ENCODE measurements at places on chromosomes 16 and 17.

DNA sequence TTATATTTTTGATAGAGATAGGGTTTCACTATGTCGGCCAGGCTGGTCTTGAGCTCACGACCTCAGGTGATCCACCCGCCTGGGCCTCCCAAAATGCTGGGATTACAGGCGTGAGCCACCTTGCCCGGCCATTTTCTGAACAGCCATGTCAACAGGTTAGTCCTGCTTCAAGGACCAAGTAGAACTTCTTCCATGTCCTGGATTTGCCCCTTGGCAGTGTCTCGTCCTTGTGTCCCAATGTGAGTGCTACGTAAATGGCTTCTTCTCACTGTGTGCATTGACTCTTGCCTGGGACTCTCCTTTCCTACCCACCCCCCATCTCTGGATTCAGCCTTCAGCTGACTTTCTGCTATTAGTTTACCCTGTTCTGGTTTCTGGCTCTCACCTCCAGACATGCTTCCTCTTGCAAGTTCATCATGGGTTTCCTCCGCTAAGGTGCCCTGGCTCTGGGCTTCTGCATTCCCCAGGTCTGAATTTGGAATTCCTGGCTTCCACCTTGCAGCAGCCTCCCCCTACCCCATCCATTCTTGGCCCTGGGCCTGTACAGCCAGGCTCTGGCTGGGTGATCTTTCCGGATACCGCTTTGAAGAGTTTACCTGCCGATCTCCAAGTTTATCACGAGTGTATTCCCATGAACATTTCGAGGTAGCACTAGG is 14.0 kb upstream of the IRF8 start:
- H3K4me3 ChIP-seq = no peak overlapping the region
- peaks cover 33% of the 10 kb centered on the region for H3K4me1 ChIP-seq
- no peak overlapping the region for H3K27ac ChIP-seq
- no peak for DNase-seq
- no peaks in the 10 kb centered on the region for H3K27me3 ChIP-seq

- no peak overlapping the region for H3K27ac ChIP-seq
- no peaks in the 10 kb centered on the region for H3K36me3 ChIP-seq
- H3K27me3 ChIP-seq = no peaks in the 10 kb centered on the region
- no peak overlapping the region for H3K4me3 ChIP-seq
These were observed 41.5 kb upstream of the MYOCD start for GRCh38 chr17:12624211-12624610.

GRCh38 chr17:29178750-29179231 is 1.4 kb downstream of the MYO18A start:
- no peak overlapping the region for H3K4me3 ChIP-seq
- H3K36me3 ChIP-seq = no peaks in the 10 kb centered on the region
- no peak for DNase-seq
- peaks cover 26% of the 10 kb centered on the region for H3K4me1 ChIP-seq

DNA sequence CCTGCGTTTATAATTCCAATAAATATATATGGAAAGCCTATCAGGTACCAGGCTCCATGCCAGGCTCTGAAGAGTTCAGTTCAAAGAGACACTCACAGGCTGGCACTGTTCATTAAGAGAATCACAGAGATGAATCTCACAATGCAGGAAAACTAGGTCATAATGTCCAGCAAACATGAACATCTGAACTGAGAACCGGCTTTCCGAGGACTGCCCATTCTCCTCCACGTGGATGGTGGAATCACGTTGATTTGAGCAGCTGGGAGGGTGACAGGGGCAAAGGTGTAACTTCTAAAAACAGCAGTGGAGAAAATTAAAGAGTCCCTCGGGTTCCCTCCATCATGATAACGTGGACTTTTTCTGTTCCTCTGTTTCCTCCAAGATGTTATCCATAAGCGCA is 10.2 kb downstream of the GP2 start:
- H3K27me3 ChIP-seq = no peaks in the 10 kb centered on the region
- no peak overlapping the region for H3K27ac ChIP-seq
- DNase-seq = no peak

GRCh38 chr17:63645775-63646487 is 23.7 kb downstream of the MAP3K3 start:
- peak overlapping the region; percentile 4 for H3K27ac ChIP-seq
- H3K27me3 ChIP-seq = no peaks in the 10 kb centered on the region
- no peak overlapping the region for H3K4me3 ChIP-seq
- peaks cover 20% of the 10 kb centered on the region for H3K4me1 ChIP-seq
- H3K36me3 ChIP-seq = peaks cover 24% of the 10 kb centered on the region

- peak overlapping the region; percentile 68 for H3K27ac ChIP-seq
- H3K4me3 ChIP-seq = peak overlapping the region; percentile 59
- DNase-seq = no peak
These were observed 678 bp downstream of the EXOC7 start for GRCh38 chr17:76102944-76103273.

- H3K27me3 ChIP-seq = no peaks in the 10 kb centered on the region
- no peak overlapping the region for H3K4me3 ChIP-seq
- no peak for DNase-seq
- no peak overlapping the region for H3K27ac ChIP-seq
- H3K36me3 ChIP-seq = peaks cover 74% of the 10 kb centered on the region
These were observed 22.8 kb upstream of the PHKG2 start for GRCh38 chr16:30725418-30725792.

DNA sequence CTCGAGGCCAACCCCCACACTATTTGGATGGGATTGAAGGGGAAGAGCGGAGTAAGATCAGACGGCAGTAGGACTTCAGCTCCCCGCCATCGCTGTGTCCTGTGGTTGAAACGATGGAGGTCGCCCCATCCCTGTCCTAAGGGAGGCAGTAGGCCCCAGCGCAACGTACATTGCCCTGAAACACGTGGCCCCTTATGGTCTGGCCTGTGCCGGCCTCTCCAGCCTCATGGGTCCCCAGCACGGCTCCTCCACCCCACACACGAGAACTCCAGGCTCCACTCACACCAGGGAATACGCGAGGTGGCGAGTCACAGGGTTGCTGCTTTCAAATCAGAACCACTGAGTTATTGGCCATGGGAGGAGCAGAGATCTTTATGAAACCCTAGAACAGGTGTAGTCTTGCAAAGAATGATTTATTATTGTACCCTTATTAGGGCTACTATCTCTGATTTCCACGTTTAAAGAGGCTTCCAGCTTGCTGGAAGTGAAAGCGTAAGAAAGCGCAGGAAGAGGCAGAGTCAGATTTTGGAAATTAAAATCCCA is 669 bp upstream of the DCTPP1 start:
- peaks cover 21% of the 10 kb centered on the region for H3K4me1 ChIP-seq
- H3K27ac ChIP-seq = peak overlapping the region; percentile 70
- no peak for DNase-seq

DNA sequence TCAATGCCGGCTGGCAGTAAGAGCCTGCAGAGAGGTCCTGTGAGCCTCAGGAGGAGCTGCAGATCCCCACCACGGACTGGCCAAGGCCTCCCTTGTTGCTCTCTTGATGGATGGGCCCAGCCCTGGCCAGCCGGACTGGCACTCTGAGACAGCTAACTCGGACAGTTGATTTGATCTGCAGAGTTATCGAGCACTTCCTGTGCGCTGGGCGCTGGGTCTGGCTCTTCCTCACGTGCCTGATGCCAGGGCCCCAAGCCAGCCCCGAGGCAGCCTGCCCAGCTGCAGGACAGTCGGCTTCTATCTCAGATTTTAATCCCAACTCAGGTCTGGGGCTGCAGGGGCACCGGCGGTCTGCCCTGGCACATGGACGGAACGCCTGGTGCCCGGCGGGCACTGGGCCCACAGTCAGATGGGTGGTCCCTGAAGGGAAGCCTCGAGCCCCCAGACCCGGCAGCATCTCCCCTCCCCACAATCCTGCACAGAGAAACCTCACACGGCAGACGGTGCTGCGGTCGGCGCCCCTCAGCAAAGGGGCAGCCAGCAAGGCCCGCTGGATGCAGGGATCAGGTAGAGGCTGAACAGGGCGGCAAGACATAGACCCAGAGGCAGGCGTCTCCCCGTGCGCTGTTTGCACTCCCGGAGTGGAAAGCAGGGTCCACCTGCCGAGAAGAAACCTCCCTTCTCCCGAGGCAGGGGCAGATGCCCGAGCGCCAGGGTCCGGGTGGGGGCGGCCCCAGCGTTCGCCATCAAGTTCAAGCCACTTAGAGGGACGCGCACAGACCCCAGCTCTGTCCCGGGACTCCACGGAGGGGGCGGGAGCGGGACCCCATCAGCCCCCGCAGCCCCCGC is 34.0 kb downstream of the TIMM22 start:
- H3K36me3 ChIP-seq = peaks cover 7% of the 10 kb centered on the region
- H3K4me3 ChIP-seq = no peak overlapping the region
- DNase-seq = no peak
